ENCODE measurements at places on chromosomes 5 and 9. TPM values are rescaled to one million over a fixed set of nuclear protein-coding genes. Genes with fewer than 3 reads are reported as not detected.

- peak; percentile 69 for DNase-seq
Observed at GRCh38 chr5:142977363-142978051, 207.3 kb downstream of the ARHGAP26 start.

DNA sequence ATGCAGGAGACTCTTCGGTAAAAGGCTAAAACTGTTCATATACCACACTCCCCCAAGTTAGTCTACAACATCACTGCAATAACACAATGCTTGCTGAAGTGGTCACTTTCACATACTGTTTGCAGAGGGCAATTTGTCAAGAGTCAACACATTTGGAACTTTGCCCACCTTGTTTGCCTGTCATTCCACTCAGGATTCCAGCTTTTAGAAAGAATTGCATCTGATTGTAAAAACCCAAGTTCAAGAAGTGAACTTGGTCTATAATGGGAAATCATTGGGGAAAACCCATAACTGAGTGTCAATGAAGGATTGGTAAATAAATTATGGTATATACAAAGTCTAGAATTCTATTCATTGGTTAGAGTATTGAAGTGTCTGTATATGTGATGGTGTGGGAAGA lies 120.5 kb downstream of the GADD45G start:
- no peak for DNase-seq

SLC46A2 gene
- total RNA-seq: not detected

DNA sequence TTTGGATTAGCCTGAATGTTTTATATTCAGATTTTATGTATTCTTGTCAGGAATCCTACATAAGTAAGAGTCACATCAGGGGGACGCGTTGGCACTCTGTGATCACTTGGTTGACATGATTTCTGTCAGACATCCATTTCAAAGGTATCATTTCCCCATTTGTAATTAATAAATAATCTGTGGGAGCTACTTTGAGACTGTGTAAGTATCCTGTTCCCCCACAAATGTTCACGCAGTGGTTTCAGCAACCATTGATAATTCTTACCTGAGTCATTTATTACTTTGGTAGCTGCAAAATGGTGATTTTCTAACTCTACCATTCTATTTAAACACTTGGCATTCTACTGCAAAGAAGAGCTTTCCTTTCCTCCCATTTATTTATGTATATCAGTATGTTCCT lies 56.9 kb upstream of the TBC1D2 start:
- no peak for DNase-seq

NR5A1 gene
- total RNA-seq: 0.13 TPM

LMX1B gene
- not detected for total RNA-seq

- DNase-seq: no peak
Observed at GRCh38 chr5:151499501-151500035, 52.2 kb downstream of the SLC36A1 start.

CERT1 gene
- 19.5 TPM for total RNA-seq

AGXT2 gene
- total RNA-seq: not detected

SLC22A4 gene
- total RNA-seq: 4.2 TPM

DNA sequence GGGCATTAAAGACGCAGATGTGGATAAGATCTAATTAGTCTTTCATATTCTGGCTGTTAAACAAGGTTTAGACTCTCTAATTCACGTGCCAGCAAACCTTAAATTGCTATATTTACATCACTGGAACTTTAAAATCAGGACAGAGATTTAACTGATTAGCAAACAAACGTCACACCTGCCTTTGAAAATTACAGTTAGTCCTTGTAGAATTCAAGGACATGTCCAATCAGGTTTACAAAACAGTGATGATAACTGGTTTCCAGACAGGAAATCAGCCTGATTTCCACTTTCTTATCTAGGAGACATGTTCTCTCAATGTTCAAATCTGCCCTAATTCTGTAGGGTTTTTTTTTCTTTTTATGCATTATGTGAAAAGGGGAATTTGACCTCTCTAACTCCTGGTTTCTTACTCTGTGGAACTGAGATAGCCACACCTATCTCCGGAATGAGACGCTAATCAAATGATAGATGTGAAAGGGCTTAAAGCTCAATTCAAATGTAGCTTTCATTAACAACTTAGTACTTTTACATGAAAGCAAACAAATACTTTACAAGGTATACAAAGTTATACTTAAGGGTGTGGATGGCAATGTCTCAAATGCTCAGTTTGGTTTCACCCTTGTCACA lies 26.5 kb downstream of the SPINK5 start:
- DNase-seq: no peak

DNA sequence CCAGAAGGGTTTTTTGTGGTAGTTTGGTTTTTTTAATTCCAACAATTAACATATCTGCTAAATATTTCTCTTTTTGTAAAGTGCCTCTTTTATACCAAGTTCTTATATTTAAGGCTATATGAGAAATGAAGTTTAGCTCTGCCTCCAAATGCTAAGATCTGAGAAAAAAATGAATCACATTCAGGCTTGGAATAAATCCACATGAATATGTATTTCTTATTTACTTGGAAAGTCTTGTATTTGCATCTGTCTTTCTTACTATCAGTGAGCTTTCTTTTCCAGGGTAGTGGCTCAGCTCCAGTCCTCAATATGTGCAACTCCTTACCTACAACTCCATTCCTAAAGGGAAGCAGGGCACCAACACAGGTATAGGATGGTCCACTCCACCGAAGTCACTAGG lies 127.9 kb downstream of the GLIS3 start:
- DNase-seq: no peak

GRCh38 chr5:34932947-34933346 lies 3.6 kb downstream of the DNAJC21 start:
- DNase-seq: no peak

GRCh38 chr5:418162-419121 lies 24.5 kb upstream of the EXOC3 start:
- DNase-seq: no peak

DNA sequence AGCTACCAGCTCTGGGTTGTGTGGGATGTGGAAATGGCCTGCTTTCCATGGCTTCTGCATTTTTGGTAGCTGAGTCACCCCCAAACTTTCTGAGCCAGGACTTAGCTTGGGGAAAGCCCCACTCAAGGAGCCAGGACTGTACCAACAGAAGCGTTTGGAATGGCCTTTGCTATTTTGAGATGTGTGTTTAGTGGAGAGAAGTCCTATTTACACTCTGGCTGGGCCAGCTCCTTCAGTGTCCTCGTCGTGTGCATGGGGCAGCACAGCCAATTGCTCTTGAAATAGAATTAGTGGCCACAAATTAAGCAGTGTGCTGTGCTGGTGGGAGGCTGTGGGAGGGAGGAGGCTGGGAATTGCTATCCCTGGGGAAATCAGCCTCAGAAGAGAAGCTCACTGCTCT lies 51.6 kb downstream of the ENTREP1 start:
- DNase-seq: peak; percentile 47

- DNase-seq: no peak
Observed at GRCh38 chr5:37825334-37825915, 14.4 kb downstream of the GDNF start.

- DNase-seq: no peak
Observed at GRCh38 chr5:87807783-87808182, 395.1 kb upstream of the CCNH start.

GRCh38 chr5:139839918-139840317 lies 44.3 kb downstream of the PSD2 start:
- DNase-seq: no peak

DNA sequence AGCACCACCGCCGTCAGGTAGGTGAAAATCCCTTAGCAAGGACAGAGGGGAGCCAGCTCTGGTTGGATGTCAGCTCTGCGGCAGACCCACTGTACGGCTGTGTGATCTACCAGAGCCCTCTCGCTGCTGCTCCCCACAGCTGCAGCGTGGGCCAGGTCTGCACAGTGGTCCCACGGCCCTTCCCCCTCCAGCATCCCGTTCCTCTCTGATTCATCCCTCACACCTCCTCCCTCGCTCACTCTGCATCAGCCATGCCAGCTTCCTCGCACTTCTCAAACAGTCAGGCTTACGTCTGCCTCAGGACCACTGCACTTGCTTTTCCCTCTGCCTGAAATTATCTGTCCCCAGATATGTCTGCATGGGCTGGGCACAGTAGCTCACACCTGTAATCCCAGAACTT lies 26.6 kb upstream of the CFAP157 start:
- DNase-seq: no peak

ARL10 gene
- total RNA-seq: 0.85 TPM

DNA sequence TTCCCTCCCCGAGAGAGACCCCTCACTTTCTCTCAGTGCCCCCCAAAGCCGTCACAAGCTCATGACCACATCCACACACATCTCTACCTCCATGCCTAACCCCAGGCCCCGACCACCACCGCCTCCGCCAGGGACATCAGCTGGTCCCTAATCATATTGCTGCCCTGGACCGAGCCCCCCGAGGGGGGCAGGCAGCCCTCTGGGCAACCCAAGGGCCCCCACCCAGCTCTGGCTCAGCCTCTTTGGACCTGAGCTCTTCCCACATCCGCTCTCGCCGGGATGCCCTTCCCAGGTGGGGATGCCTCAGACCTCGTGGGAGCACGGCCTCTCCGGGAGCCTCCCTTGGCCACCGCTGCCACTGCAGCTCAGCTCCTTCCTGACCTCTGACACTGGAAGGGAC lies 18.5 kb downstream of the LHX3 start:
- DNase-seq: no peak

PCDHB14 gene
- not detected for total RNA-seq

GRCh38 chr5:132009706-132010405 lies 1.6 kb downstream of the ACSL6 start:
- no peak for DNase-seq

GRCh38 chr5:58998544-58998943 lies 415.7 kb downstream of the RAB3C start:
- no peak for DNase-seq

DNA sequence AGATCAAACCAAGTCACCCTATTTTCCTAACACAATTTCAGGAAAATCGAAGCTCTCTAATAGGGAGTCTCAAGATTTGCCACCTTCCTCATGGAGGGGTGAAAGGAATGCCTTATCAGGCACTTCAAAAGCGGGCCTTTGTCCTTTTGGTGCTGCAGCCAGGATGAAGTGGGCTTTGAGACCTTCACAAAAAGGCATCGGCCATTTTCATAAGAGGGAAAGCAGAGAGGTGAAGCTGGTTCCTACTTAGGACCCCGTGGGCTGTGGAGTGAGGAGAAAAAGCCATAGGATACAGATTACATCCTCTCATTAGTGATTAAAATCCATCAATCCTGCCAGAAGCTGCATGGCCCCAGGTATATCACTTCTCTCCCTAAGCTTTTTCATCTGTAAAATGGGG lies 859 bp downstream of the CDKN2AIPNL start:
- DNase-seq: no peak

NFIL3 gene
- 9.3 TPM for total RNA-seq

All from PC-9 (cell line).